ENCODE measurements at places on chromosomes 3 and 15.
A peak's percentile ranks its signal among the peaks of the same experiment; 100 is the strongest.

DNA sequence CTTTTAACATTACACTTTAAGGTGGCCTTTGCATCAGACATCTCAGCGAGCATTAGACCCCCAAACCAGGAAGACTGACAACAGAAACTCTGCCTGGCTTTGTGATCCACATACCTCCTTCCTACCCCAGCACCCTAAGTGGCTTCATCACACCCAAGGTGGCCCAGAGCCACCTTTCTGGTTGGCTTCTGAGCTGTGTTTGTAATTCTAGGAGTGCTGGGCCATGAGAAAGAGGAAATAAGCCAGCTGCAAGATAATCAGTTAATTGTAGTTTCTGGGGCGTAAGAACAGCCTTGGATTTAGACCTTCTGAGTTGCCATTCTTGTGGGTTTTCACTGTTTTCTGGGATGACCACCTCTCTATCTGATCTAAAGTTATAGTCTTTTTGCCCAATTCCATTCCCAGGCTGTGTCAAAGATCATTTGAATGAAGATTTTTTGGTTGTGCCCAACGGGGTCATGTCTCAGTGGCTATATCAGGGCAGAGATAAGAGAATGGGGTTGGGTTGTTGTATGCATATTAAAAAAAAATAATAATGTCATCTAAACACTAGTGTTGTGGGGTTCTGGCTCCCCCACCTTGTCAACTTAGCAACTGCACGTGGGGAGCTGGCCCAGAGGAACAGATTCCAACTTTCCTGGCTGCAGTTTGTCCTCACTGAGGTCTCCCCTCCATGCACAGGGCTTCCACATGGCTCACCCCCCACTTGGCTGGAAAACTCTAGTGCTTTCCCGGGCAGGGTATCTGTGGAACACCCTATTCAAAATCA lies 234.8 kb upstream of the WNT5A start:
- peak; percentile 37 for DNase-seq

DNA sequence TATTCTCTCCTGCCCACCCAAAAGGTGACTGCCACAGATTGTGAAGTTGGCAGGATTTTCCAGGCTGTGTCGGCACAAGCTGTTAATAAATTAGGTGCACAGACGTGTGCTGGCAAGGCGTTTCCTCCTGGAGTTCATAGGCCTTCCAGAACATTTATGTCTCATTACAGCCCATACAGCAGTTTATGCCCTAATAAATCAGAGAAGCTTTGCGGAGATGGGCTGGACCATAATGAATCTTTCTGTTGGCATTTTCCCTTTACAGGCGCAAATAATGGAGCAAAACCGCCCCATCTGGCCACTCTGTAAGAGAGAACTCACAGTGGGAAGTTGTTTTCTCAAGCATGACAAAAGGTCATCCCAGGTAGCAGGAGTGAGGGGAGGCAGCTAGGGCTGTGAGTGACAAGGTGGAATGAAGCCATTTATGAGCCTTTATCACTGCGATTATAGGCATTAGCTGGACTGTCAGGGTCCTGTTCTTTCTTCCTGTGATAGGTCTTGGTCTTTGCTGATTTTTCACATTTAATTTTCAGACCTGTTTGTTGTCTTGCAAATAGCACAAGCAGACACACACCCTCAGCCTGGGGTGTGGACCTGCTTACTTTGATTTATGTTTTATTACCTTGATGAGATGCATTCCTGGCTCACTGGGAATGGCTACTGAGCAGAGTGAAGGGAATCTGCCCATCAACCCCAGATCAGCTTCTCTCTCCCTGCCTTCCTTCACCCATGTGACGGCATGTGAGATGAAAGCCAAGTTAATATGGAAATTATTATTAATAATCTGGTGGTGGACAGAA lies 257.5 kb downstream of the LRTM1 start:
- DNase-seq = no peak

- peak; percentile 12 for DNase-seq
Observed at GRCh38 chr15:96170979-96171739, 159.3 kb upstream of the NR2F2 start.

GRCh38 chr3:12440927-12441714 lies 43.2 kb upstream of the TSEN2 start:
- no peak for DNase-seq

DNA sequence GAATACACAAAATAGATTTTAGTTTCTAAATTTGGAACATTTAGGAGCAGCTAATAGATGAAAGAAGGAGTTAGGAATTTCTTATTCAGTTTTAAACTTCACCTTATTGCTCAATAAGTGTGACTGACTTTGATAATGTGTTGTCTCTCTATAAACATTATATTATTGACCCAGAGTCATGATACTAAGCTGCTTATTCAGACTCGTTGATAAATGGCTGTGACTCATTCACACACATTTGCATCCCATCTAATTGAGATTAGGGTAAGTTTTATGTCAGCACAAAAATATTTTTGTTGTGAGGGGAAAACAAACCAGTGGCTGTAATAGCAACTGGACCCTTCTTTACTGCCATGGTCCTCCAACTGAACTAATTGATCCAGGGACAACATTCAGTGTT lies 137.6 kb downstream of the GOLIM4 start:
- no peak for DNase-seq

GRCh38 chr3:147391781-147392624 lies 14.3 kb downstream of the ZIC4 start:
- DNase-seq = peak; percentile 64

DNA sequence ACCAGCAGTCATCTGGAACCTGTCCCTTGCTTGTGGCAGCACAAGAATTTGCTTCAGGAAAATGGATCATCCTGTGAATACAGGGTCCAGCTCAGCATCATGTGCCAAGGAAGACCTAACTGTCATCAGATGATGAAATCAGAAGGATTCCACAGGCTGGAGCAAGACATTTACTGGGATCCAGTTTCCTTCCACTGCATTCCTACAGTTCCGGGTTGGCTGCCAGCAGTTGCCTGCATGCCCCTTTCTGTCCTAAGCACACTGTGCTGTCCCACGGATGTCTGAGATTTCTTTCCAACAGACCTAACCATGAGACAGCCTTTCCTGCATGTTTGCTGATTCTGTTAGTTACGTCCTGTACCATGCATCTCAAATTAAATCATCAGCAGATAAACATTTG lies 140.7 kb downstream of the IMPG2 start:
- DNase-seq = peak; percentile 58

DNA sequence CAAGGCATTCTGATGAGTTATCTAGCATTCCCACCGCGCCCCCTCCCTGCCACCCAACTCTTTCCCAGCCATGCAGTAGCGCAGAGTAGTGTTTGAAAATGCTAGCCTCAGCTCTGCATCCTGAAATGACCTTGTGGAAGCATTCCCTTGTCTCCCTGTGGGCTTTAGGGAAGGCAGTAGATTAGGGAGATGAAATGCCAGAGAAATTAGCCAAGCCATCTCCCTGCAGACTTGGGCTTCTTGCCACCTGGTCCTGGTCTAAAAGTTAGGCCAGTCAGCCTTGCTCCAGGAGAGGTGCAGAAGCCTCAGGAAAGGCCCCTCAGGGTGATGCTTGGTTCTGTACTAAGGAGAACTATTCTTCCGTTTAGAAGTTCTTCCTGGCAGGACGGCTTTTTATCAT lies 231.2 kb downstream of the CACNA2D3 start:
- DNase-seq = no peak

GRCh38 chr3:18751514-18751913 lies 326.4 kb upstream of the SATB1 start:
- no peak for DNase-seq

DNA sequence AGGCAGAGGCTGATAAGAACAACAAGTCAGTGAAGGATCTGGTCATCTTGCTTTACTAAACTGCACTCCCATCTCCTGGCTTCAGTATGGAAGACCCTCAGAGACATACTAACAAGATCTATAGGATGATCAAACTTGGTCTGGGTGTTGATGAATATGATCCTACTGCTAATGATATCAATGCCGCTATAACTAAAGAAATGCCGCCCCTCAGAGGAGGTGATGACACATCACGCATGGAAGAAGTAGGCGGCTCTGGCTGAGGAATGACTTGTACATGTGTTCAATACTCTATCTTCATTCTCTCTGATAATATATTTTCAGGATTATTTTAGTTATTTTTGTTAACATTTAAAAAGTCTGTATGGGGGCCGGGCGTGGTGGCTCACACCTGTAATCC lies 17.5 kb upstream of the EIF2B5 start:
- no peak for DNase-seq

DNA sequence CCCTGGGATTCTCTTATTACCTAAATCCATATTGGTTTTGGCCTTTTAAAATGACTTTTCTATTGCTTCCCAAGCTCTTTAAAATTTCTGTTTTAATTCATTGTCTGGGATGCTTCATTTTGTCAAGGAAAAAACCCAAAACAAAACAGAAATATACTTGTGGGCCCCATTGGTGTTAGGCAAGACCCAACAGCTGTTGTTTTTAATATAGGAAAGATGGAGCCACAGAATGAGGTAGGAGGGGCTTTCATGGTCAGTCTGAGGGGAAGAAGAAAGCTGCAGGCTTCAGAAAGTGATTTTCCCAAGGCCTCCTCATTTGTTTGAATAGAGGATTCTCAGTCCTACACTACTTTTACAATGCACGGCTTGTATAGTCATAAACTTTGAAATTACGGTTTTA lies 180.5 kb downstream of the MCTP2 start:
- DNase-seq = no peak

- no peak for DNase-seq
Observed at GRCh38 chr15:24916305-24917009, 38.3 kb upstream of the SNRPN start.

GRCh38 chr3:127237835-127238234 lies 44.9 kb downstream of the PRR23E start:
- DNase-seq = no peak

DNA sequence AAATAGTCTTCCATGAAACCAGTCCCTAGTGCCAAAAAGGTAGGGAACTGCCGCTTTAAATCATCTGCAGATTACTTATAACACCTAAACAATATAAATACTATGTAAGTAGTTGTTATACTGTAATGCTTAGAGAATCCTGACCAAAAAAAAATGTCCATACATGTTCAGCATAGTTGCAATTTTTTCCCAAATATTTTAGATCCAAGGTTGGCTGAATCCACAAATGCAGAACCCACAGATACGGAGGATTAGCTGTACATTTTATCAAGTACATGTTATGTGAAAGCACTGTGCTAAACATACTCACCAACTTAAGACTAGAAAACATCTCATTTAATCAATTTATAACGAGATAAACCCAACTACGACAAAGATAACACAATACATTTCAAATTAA lies 9.3 kb downstream of the MSL2 start:
- peak; percentile 40 for DNase-seq

DNA sequence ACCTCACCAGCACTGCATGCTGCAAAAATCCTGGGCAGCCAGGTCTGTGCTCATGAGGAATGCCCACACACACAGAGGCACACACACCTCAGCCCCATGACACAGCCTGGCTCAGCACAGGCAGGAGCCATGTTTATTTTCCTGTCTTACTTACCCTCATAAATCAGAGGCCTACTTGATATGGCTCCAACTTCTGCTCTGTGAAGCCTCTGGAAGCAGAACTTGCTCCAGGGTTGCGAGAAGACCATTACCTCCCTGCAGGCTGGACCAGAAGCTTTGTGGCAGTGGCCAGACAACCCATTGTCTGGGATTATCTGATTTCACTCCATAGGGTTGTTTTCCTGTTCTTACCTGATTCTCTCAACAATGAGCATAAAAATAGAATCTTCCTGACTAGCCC lies 43.8 kb upstream of the CMTM8 start:
- no peak for DNase-seq

DNA sequence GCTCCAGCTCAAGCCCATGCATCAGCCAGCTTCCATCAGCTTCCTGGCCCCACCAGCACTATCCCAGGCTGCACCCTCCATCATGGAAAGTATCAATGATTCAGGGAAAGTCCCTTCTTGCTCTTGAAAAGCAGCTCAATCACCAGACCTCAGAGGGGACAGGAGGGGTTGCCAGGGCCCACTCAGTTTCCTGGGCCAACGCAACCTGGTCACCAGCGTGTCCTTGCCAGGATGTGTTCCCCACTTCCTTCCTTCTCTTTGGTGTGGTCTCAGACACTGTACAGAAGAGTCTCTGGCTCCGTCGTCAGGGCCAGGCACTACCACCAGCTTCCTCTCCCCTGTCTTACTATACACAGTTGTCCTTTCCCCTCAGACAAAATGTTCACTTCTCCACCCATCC lies 3.0 kb downstream of the HDC start:
- no peak for DNase-seq

- DNase-seq = peak; percentile 18
Observed at GRCh38 chr3:24220859-24221657, 273.6 kb downstream of the THRB start.

- DNase-seq = no peak
Observed at GRCh38 chr3:126918355-126918821, 64.5 kb upstream of the PLXNA1 start.

GRCh38 chr3:72195895-72196294 lies 410.9 kb upstream of the PROK2 start:
- DNase-seq = no peak

- no peak for DNase-seq
Observed at GRCh38 chr3:53150247-53151085, 10.5 kb upstream of the PRKCD start.

GRCh38 chr3:57805266-57805665 lies 49.2 kb downstream of the SLMAP start:
- DNase-seq = no peak

- DNase-seq = no peak
Observed at GRCh38 chr3:192082730-192083660, 622.0 kb downstream of the PYDC2 start.

- DNase-seq = peak; percentile 32
Observed at GRCh38 chr15:55546718-55547117, 38.7 kb upstream of the DNAAF4 start.

DNA sequence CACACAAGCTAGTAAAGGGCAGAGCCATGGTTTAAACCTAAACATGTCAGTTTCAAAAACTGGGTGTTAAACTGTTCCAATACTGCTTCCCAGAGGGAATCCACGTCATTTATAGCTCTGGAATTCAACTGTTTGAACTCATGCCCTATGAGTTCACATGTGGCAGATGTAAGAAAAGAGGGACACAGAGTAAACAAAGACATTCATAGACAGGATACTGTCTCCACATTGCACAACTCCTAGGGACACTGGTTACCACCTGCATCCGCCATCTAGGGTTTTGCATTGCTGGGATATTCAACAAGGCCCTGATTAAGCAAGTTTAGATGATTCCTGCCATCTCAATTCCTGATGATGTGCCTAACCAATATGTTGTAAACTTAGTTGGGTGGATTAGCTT lies 134.1 kb upstream of the COL8A1 start:
- no peak for DNase-seq

- DNase-seq = peak; percentile 51
Observed at GRCh38 chr15:58694641-58695398, 54.7 kb downstream of the ADAM10 start.
